ENCODE measurements at places on chromosomes 4 and X.

DNA sequence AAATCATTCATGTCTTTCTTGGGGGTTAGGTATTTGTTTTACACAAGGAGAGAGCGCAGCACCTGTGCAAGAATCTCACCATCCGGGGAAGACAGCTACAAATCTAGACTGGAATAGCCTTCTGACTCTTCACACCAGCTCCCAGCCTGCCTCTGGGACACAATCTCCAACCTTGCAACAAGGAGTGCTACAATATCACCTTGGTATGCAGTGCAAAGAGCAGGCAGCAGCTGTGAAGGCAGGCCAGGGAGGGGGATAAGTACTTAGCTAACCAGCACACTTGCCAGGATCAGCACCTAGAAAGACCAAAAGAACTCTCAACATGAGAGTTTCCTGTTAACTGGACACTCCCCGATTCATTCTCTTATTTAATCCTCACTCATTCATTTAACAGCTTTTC lies 235.3 kb downstream of the AR start:
- no peak for DNase-seq

DNA sequence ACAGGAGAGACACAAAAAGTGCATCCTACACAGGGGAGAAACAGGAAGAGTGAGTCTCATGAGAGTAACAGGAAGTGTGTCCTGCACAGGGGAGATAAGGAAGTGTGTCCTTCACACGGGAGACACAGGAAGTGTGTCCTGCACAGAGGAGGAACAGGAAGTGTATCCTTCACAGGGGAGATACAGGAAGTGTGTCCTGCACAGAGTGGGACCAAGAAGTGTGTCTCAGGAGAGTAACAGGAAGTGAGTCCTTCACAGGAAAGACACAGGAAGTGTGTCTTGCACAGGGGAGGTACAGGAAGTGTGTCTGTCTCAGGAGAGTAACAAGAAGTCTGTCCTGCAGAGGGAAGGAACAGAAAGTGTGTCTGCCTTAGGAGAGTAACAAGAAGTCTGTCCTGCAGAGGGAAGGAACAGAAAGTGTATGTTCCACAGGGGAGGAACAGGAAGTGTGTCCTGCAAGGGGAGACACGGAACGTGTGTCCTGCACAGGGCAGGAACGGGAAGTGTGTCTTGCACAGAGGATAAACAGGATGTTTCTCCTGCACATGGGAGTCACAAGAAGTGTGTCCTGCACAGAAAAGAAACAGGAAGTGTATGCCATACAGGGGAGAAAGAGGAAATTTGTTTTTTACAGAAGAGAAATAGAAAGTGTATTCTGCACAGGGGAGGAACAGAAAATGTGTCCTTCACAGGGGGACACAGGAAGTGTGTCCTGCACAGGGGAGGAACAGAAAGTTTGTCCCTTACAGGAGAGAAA lies 102.0 kb downstream of the ARSF start:
- no peak for DNase-seq

- DNase-seq = no peak
Measured at GRCh38 chr4:182531555-182532162, 288.5 kb downstream of the TENM3 start.

- DNase-seq = peak; percentile 75
Measured at GRCh38 chrX:150683536-150684146, 9.6 kb upstream of the MTMR1 start.

- no peak for DNase-seq
Measured at GRCh38 chr4:55297346-55297745, 48.7 kb upstream of the SRD5A3 start.

GRCh38 chr4:60884587-60884986 lies 315.5 kb upstream of the ADGRL3 start:
- no peak for DNase-seq

DNA sequence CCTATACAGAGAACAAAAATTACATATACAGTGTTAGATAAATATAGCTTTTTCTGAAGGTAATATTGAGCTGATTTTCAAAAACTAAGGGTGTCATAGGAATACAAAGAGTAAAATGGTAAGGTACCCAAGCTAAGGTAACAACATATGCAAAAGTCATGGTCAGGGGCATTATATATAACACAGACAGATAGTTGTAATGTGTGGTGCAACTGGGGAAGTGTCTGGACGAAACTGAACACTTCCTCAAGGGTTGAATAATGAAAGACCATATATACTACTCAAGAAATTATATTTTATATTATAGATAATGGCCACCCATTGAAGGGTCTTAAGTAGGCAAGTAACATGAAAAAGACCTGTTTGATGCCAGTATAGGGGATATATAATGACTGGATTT lies 262.1 kb upstream of the CXXC4 start:
- DNase-seq = no peak

DNA sequence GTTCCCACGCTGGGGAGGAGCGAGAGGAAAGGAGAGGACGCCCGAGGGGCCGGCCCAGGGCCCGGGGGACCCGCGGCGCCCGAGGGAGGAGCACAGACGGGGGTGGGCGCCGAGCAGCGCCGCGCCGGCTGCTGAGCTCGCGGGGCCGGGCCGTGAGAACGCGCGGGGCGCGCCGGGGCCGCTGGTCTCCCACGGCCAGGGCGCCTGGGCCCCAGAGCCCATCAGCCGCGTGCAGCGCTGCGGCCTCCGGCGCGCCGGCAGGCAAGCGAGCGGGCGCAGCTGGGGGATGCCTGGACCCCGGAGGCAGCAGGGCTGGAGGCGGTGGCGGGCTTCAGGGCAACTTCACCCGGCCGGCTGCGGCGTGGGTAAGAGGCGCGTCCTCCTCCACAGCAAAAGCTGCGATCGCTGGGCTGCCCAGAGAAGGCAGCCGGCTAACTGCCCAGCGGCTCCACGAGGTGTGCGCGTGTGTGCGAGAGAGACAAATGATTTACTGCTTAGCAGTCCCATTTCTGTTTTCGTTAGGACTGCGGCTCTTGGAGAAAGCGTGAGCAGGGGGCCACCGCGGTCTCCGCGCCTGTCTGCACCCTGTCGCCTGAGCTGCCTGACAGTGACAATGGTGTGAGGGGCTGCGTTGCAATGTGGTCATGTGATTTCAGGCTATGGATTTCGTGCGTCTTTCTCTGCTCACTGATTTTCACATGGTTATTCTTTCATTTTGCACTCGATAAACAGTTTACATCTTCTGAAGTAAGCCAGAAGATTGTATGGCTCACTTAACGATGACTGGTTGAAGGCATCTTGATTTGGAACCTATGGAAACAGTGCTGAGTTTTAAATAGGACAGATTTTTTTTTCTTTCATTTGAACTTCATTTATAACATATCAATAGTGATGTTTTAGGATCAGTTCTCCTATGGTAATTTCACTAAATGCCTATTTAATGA lies 1.2 kb downstream of the GUCY1A1 start:
- peak; percentile 60 for DNase-seq

- no peak for DNase-seq
Measured at GRCh38 chr4:86286726-86287125, 73.1 kb downstream of the MAPK10 start.

GRCh38 chr4:28621591-28621990 lies 1761.0 kb downstream of the STIM2 start:
- no peak for DNase-seq

GRCh38 chr4:5711479-5712184 lies 631 bp downstream of the EVC start:
- peak; percentile 50 for DNase-seq

GRCh38 chr4:94802091-94802490 lies 44.3 kb downstream of the BMPR1B start:
- no peak for DNase-seq

All from activated CD4-positive, alpha-beta T cell treated with anti-CD3 and anti-CD28 coated beads, Interleukin-2, amount 10 ng/mL, durations not matched to agents 24 days and 14 days (primary cell).